SK-N-DZ (cell line): ENCODE measurements at places on chromosomes 11 and 22.
A peak's percentile ranks its signal among the peaks of the same experiment; 100 is the strongest.

GRCh38 chr11:61307354-61307753 is 12.2 kb upstream of the VWCE start:
- DNase-seq, result no peak

- DNase-seq, result peak; percentile 80
Measured at GRCh38 chr11:17391493-17392355, 3.3 kb upstream of the KCNJ11 start.

GRCh38 chr11:43833657-43834073 is 47.0 kb upstream of the ALKBH3 start:
- no peak for DNase-seq

- no peak for DNase-seq
Measured at GRCh38 chr11:110798201-110798900, 86.1 kb upstream of the ARHGAP20 start.

DNA sequence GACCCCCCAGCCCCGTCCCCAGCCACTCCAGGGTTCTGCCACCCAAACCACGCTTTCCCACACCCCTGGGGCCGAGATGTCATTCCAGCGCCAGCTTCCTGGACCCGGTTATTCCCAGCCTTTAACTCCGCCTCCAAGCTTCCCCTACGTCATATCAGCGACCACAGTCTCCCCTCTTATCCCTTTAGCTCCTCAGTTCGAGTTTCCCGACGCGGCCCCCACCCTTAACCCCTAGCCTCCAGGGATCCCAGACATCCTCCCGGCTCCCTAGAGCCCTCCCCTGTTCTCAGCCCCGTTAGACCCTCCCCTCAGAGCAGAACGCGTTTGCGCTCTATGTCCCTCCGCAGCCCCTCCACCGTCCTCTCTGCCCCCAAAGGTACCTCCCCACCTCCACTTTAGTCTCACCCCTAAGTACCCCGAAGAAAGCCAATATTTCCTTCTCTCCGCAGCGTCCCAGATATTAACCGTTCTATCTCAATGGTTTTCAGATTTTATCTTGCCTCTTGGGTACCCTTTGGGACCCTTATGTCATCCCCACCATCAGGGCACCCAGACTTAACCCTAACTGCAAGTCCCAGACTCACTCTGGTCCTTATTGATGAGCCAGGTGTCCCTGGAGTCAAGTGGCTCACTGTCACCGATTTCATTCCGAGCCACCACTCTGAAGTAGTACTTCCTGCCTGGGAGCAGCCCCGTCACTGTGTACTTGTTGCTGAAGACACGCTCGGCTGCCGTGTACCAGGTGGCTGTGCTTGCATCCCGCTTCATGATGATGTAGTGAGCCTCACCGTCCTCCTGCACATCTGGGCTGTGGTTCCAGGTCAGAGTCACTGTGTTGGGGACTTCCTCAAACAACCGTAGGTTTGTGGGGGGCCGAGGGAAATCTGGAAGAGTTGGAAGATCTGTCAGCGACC is 8.0 kb downstream of the TMEM86A start:
- peak; percentile 78 for DNase-seq

GRCh38 chr22:48819961-48820360 is 1007.7 kb downstream of the BRD1 start:
- no peak for DNase-seq
